ENCODE measurements at places on chromosomes 11 and 22. TPM values are rescaled to one million over a fixed set of nuclear protein-coding genes. Genes with fewer than 3 reads are reported as not detected.

BARX2 gene
- 45.2 TPM for total RNA-seq

MFNG gene
- 6.4 TPM for total RNA-seq

CFAP68 gene
- 28.8 TPM for total RNA-seq

TRIM6 gene
- 6.7 TPM for total RNA-seq

DNA sequence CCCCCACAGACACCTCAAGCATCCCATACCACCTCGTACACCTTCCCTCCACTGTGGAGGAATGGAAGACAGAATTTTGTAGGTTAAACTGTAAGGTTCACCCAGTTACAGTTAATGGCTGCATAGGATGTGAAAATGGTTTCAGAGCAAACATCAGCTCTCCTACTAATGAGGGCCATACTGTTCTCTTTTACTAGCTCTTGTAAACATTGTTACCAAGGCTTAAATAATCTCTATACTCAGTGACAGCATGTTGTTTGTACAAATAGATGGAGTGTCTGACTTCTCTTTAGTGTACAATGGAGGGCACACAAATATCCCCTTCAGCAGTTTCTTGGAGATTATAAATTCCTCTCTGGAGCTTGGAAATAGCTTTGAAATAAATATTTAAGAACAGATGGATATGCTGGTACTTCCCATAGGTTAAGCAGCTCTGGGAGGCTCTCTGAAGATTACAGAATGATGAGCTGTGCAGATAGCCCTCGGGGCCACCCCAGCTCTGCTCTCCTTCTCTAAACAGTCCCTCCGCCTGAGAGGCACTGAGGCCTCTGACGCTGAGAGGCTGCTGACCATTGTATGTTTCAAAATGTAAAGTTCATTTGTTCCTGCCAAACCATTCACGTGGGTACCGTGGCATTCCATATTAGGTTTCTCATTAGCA, 25.7 kb downstream of the TTC12 start:
- no peak for DNase-seq

- no peak for DNase-seq
Measured at GRCh38 chr11:12543596-12544415, 130.4 kb upstream of the TEAD1 start.

- no peak for DNase-seq
Measured at GRCh38 chr11:122701143-122701542, 45.6 kb downstream of the UBASH3B start.

- DNase-seq: no peak
Measured at GRCh38 chr22:24585461-24585860, 7.4 kb downstream of the LRRC75B start.

DNA sequence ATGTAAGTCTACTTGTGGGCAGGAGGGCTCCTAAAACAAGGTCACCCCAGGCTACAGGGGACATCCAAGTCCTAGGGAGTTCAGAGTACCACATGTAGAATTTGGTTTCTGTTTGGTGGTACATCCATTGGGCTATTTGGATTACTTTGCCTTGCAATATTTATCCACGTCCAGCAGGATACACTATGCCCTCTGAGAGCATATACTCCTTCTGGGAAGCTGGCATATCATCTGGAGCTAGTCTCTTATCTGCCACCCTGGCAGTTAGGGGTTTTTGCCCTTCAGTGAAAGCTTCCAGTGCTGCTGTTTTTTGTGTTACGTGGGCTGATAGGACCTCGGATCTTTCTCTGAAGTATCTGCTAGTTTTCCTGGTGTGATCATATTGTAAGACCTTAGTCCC, 7.3 kb downstream of the LMO2 start:
- DNase-seq: no peak

- DNase-seq: no peak
Measured at GRCh38 chr11:29389793-29390192, 627.0 kb downstream of the KCNA4 start.

DNA sequence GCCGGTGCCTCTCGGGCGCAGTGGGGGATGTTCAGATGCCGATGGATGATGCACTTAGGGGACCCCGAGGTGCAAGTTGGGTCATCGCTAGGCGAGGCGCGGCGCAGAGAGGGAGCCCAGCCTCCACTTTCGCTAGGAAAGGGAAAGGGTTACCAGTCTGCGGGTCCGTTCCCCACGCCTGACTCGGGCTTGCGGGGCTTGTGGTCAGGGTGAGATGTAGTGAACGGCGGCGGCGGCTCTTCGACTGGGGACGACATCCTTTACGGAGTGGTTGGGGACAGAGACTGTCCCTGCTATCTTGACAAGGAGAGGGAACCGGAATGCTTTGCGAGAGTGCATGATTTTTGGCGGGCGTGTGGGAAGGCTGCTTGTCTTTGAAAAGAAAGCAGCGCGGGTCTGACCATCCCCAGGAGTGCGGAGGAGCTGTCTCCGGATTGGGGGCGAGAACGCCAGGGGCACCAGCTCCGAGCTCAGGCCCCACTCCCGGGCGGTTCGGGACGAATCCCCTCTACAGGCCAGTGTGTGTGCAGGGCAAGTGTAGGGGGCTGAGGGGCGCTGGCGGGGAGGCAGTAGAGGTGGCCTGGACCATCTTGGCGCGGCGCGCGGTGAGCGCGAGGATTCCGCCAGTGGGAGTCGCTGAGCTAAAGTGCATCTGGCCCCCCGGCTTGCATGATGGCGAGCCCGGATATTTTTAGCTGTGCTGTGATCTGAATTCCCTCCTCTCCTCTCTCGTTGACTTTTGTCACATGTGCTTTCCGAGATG, 1.1 kb downstream of the FAT3 start:
- DNase-seq: no peak

- DNase-seq: no peak
Measured at GRCh38 chr11:129163714-129164164, 28.4 kb downstream of the ARHGAP32 start.

- DNase-seq: no peak
Measured at GRCh38 chr11:122656631-122657101, 1.1 kb downstream of the UBASH3B start.

DNA sequence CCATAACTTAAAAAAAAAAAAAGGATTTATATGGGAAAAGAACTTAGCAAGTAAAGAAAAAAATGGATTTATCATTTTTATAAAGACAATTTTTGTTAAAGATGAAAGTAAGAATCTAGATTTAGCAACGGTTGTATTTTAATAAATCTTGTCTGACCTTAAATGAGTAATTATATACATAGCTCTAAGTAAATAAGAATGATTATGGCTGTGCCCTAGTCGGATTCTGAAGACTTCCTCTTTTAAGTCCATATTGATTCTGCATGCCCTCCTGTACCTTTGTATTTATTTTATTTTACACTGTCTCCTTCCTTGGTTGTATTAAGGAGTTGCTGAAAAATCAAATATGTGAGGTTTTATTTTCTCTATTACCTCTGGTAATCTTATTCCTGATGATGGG, 7.1 kb downstream of the RBX1 start:
- no peak for DNase-seq

DNA sequence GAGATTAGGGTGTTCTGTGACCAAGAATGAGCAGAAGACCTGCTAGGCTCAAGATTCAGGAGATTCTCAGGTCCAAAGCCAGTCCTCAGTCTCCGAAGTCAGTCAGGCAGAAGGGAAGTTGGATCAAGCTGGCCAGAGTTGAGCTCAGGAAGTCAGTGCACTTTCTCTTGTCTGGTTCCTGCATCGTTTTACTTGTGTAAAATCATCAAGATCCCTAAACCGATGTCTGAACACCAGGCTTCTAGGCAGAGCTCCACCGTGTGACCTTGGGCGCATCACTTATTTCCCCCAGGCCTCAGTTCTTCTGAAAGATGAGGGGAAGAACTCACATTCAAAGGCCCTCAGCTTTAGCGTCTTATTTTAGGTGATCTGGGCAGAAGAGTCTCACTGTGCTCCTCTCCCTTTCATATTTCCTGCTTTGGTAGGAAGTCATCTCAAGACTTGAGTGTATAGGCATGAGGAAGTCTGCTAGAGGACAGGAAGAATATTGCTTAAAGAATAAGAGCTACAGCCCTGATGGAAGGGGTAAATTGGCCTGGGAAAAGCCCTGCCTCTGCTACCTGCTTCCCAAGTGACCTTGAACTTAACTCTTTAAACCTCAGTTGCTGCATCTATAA, 20.2 kb downstream of the NF2 start:
- no peak for DNase-seq

- DNase-seq: no peak
Measured at GRCh38 chr11:24509114-24509513, 12.3 kb downstream of the LUZP2 start.

All from esophagus squamous epithelium (tissue), 5 donors.